ENCODE measurements at places on chromosomes 1 and 21.

DNA sequence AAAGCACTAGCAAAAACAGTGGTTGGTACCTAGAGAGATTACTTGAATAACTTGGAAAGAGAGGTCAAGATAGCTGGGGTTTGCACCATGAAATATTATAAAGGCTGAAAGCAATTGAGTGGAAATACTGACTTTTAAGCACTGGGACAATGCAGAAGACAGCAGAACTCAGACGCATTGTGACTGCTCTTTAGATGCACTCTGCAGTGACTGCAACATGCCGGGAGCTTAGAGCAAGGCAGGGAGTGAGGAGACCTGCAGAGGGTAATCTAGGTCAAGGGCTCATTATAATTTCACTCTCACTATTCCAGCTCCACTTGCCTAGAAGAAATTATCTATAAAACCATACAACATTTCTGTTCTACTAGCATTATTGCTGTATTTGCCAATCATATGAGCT, 36.6 kb downstream of the OLFM3 start:
- DNase-seq, result no peak

DNA sequence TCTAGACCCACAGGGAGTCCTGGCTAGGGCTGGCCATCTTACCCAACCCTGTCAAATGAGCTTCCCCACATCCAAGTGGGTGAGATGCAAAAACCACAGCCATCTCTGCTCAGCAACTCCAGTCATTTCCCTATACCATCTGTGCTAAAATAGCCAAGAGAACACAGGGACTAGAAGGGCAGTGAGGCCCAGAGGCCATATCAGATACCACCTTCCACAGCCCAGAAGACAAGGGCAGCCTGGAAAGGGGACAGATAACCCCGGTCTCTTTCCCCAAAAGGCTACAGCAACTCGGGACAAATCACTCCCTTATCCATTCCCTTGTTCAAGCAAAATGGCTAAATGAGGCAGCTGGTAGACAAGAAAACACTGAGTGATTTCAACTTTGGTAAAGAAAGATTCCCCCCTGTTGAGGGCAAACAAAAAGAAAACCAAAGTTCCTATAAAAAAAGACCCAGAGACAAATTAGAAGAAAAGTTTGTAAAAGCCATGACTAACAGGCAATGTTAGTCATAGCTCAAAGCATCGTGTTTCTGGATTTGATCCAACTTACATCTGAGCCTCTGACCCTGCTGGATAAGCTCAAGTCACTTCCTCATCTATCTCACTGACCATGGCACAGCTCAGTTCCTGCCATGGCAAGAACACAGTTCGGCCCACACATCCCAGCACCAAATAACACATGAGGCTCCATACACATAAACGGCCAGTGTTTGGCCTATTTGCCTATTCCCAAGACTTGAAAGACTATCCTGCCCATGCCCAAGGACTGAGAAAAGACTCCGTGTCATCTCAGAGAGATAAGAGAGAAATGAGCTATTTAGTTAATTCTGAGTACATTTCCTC, 3.1 kb downstream of the LAMB3 start:
- DNase-seq, result no peak

- DNase-seq, result no peak
Measured at GRCh38 chr1:205950280-205950679, 7.0 kb upstream of the SLC26A9 start.

DNA sequence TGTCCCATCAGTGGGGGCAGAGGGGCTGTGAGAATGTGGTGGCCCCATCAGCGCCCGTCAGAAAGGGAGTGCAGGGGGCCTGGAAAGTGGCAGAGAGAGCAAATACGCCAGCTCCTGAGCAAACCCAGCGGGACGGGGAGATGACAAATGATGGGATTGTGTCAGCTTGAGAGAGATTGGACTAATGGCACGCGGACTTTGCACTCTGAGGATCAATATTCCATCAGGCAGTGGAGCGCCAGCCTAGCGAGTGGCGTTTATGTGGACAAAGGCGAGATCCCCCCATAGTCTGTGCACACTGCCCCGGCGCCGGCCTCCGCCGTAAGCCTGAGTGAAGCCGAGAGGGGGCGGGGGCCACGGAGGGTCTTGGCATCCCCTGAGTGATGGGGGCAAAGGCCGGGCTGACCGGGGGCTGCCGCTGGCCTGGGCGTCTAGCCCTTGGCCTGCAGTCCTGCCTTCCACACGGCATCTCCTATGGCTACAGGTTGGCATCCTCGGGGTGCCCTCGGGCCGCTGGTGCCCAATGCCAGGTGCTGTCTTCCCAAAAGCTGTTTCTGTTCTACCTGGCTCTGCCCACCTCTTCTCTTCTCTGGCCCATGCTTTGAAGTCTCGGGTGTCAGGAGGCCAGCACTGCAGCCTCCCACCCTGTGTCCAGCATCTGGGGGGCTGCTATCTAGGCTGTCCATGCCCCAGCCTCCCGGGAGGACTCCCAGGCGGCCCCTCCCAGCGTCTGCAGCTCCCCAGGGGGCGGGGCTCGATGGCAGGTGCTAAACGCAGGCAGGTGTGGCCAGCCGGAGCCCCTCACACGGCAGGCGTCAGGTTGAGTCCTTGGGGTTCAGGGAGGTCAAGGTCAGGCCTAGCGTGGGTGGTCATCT, 46.5 kb downstream of the PRDM16 start:
- DNase-seq, result no peak

- no peak for DNase-seq
Measured at GRCh38 chr1:111833334-111833733, 77.6 kb downstream of the DDX20 start.

GRCh38 chr1:9233241-9233941, 1.2 kb upstream of the H6PD start:
- no peak for DNase-seq

- DNase-seq, result no peak
Measured at GRCh38 chr1:7808253-7808844, 24.3 kb downstream of the PER3 start.

- DNase-seq, result no peak
Measured at GRCh38 chr1:84390226-84390625, 8.1 kb upstream of the DNASE2B start.

- DNase-seq, result no peak
Measured at GRCh38 chr1:226966683-226967082, 26.6 kb downstream of the COQ8A start.

- DNase-seq, result no peak
Measured at GRCh38 chr1:101073836-101074235, 48.3 kb upstream of the DPH5 start.

- DNase-seq, result no peak
Measured at GRCh38 chr1:221961532-221962292, 219.8 kb upstream of the DUSP10 start.

GRCh38 chr1:246302251-246302625, 204.8 kb downstream of the SMYD3 start:
- DNase-seq, result no peak

GRCh38 chr1:224387302-224387912, 30.7 kb downstream of the CNIH4 start:
- no peak for DNase-seq

- no peak for DNase-seq
Measured at GRCh38 chr1:246365708-246366107, 141.4 kb downstream of the SMYD3 start.

All from iPS DF 6.9 (cell line).